ENCODE measurements at places on chromosomes 5 and 9.

GRCh38 chr9:117957267-117957666, 253.1 kb downstream of the TLR4 start:
- peak; percentile 19 for DNase-seq

GRCh38 chr9:20925256-20926045, 106.0 kb downstream of the HACD4 start:
- no peak for DNase-seq

DNA sequence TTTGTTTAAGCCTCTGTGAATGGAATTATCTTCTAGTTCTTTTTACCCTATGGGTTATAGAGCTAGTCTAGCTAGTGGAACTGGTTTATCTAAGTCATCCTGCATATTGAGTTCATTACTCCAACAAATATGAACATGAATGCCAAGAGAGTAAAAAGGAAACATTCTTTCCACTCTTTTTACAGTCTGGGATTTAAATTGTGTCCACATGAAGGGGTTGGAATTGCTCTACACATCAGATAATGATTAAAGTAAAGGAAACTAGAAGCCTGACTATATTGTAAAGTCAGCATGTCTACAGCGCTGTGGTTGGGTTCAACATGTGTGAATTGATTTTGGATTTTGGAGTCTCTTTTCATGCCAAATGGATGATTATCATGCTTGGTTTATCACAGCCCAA, 173.1 kb downstream of the CCDC171 start:
- DNase-seq, result no peak

- DNase-seq, result peak; percentile 86
Observed at GRCh38 chr5:89303033-89303480, 420.1 kb upstream of the MEF2C start.

DNA sequence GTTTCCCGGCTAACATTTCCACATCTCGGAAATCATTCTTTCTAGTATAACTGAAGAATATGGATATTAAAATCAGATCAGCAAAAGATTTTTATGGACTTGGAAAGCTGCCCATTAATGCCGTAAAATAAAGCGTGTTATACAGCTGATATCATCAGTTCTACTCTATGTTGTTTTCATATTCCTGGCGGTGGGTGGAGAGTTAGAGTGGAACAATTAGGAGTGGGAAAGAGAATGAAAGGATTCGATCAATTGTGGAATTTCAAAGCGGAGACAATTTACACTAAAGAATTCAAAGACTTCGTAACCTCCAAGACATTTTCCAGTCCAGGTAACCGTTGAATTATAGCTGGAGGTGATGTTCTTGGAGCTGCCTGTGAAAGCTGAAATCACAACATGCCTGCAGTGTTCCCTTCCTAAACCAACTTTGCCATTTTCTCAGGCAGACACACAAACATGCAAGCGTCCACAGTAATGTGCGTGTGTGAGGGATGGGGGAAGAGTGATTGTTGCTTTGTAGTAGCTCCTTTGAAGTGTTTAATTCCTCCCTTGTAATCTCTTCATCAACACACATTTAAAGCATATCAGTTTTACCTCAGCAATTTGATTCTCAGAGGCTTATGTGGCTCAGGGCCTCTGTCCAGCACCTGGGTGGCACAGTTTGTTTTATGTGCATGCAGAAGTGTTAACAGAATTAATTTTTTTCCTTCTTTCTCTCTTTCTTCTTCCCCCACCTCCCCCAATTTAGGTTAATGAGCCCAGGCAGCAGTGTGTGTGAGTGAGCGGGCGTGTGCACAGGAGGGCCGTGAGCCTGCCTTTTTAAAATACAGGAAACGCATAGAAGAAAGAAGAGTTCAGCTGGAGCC, 544.1 kb downstream of the RAB3C start:
- DNase-seq, result no peak

GRCh38 chr9:131323629-131324028, 34.1 kb downstream of the PLPP7 start:
- DNase-seq, result no peak

GRCh38 chr5:172469697-172470096, 15.4 kb upstream of the SH3PXD2B start:
- no peak for DNase-seq

DNA sequence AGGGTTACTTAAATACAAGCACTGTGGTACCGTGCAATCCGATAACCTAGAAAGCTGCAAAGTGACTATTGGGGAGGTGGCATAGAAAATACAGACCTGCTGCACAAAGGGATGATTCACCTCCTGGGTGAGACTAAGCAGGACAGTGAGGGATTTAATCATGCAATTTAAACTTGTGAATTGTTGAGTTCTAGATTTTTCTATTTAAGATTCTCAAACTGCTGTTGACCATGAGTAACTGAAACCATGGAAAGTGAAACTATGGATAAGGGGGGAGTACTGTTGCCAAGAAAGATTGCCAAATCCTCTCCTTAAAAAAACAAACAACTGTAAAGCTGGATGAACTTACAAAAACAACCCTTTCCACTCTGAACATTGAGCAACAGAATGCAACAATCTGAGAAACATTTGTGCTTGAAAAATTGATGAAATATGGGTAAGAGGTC, 61.5 kb upstream of the NUDT12 start:
- no peak for DNase-seq

GRCh38 chr5:26024774-26025173, 1013.6 kb downstream of the CDH9 start:
- no peak for DNase-seq

DNA sequence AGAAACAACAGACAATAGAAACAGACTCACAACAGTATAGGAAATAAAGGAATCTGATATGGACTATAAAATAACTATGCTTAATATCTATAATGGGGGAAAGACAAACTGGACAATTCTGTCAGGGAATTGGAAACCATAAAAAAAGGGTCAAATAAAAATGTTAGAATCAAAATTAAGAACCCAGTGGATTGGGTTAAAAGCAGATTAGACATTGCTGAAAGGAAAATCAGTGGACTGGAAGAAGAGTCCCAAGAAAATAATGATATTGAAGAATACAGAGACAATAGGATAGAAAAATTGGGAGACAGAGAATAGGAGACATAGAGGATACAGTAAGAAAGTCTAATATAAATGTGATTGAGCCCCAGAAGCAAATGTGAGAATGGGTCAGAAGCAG, 199.2 kb downstream of the PBX3 start:
- DNase-seq, result no peak

DNA sequence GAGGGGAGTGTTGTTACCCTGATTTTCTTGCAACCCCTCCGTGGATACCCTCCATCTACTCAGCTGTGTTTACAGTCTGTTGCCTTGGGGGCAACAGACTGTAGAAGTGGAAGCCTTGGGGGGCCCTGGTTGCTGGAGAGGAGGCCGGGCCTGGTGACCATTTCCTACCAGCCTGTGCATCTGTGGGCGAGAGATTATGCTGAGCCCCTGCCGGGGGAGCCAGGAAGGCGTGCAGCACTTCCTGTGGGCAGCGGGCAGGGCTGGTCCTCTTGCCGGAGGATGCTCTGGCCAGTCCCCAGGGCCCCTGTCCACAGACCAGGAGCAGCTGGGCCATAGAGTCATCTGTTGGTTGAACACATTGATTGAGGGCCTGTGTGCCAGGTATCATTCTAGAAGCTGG, 11.1 kb downstream of the ERGIC1 start:
- DNase-seq, result no peak
